ENCODE measurements at places on chromosomes 1 and 21.

DNA sequence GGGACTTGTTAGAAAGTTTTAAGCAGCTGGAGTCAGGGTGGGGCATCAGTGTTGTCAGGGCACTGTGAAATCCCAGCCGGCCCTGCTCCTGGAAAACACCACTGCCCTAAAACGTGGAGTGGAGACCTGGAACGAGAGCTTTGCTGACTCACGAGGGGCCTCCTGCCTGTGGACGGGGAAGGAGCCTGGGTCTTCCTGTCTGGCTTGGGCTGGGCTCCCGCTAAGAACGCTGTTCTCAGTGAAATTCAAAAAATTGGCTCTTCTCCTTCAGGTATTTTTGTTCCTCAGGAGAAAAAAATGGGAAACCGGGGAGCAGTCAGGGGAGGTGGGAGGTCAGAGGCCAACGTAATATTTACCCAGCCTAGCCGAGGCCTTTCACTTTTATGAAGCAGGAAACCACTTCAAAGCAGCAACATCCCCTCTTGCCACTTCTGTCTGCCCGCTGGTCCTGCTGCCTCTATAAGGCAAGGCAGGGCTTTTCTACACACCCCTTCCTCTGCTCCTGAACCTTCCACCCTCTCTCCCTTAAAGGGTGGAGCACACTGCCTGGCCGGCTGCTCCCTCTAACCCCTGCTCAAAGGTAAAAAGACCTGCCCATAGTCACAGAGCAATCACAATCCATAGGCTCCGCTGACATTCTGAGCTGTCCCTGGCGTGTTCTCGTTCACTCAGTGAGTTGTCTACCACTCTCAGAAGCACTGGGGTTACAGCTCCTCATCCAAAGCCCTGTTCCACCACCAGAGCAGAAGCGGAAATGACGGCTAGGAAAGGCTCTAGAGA lies 8.0 kb downstream of the PLXNA2 start:
- DNase-seq, result peak; percentile 70

DNA sequence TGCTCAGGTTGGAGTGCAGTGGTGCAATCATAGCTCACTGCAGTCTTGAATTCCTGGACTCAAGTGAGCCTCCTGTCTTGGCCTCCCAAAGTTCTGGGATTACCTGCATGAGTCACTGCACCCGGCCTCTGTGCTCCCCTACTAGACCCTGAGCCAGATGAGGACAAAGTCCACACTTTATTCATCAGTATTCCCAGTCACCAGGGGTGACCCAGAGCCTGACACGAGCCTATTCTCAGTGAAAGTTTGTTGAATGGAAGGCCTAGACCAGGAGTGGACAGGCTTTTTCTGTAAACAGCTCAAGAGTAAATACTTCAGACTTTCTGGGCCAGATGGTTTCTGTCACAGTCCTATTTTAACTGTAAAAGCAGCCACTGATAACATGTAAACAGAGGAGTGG lies 68.2 kb downstream of the MAB21L3 start:
- no peak for DNase-seq

- no peak for DNase-seq
Observed at GRCh38 chr1:77227381-77227780, 8.2 kb upstream of the PIGK start.

DNA sequence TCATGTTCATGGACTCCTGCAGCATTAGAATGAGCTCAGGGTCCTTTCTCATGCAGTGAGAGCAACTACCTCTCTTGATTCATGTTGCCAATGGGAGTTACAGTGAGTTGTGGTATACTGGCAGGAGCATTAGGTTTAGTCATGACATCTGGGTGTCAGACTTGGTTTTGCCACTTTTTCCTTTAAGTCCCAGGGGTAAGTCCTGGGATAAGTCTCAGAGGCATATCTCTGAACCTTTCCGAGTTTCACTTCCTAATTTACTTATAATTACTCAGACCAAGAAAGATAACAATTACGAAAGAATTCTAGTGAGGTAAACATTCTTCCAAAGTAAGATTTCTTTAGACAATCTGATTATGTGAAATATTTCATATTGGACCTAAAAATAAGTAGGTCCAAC lies 606.0 kb downstream of the SMYD3 start:
- DNase-seq, result no peak

DNA sequence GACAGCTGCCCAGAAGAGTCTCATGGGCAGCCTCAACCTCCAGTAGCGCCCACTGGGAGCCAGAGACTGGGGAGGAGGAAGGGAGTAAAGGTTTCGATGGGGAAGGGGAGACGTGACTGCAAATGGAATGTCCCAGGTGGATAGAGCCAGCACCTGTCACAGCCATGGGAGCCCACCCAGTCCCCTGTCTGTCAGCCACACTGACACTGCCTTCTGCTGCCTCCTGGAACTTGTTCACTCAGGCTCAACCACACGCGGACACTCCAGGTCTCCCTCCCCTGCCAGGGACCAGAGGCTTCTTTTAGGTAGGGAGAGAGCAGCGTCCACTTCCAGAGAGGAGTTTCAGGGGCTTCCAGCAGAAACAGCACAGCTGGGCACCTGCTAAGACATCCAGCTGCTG lies 346.3 kb downstream of the NPHP4 start:
- no peak for DNase-seq

DNA sequence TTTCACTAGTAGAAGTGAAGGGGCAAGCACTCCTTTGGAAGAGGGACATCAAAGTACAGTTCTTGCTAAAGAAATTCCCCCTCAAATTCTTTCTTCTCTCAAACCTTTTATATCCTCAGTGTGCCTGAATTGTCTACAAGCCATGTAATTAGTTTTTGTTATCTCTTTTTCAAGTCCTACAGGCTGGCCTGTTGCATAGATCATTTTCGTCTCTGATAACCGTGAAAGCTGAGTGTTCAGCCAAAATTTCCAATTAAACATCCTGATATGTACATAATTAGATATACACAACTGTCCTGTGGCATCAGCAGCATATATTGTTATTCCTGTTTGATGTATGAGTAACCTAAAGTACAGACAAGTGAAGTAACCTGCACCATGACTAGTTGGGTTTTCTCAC lies 375.5 kb upstream of the ST6GALNAC5 start:
- no peak for DNase-seq

DNA sequence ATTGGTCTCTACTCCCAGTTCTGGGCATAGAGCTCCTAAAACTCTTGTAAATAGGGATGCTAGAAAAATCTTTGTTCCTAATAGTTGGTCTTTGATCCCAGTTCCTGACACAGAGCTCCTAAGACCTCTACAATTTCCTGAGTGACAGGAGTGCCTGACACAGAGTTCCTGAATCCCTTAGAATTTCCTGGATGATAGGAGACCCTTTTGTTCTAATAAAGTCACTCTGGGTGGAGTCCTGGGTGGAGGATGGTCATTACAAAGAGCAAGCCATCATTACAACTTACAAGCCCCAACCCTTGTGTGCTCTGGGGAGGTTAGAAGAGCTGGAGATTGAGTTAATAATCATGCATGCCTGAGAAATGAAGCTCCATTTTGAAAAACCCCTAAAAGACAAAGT lies 58.4 kb downstream of the ZZZ3 start:
- no peak for DNase-seq

DNA sequence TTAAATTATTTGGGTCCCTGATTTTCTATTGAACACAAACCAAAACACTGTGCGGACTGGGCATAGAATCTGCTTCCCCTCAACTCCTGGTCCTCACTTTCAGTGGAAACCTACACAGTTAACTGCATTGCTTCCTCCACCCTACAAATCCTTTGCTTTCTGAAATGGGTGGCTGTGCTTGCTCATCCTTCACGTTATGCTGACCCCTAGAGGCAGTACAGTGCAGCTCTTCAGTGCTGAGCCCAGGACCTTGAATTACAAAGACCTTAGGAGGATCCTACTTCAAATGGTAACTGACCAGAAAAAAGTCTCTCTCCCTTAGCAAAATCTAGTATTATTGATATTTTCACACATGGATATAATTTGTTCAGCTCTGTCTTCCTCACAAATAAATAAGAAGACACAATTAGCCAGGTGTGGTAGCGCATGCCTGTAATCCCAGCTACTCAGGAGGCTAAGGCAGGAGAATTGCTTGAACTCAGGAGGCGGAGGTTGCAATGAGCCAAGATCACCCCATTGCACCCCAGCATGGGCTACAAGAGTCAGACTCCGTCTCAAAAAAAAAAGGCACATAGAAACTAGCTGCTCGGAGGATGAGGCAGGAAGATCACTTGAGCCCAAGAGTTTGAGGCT lies 63.4 kb upstream of the L1TD1 start:
- peak; percentile 61 for DNase-seq

GRCh38 chr1:9867408-9868243 lies 42.4 kb downstream of the CTNNBIP1 start:
- peak; percentile 72 for DNase-seq

DNA sequence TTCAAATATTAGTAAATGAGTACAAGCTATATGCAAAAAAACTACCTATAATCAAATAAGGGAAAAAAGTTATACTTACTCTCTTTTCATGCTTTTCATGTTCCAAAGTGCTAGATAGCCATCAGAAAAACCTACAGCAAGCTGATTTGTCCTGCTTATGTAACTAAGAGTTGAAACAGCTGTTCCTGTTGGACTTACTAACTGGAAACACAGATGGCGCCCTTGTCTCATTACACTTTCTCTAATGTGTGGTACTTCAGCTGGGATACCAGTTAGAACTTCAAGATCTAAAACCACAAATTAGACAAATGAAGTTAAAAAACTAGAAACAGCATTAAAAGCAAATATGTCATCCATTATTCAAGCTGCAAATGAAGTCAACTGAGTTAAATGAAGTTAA lies 24.3 kb downstream of the AHCTF1 start:
- DNase-seq, result peak; percentile 46

DNA sequence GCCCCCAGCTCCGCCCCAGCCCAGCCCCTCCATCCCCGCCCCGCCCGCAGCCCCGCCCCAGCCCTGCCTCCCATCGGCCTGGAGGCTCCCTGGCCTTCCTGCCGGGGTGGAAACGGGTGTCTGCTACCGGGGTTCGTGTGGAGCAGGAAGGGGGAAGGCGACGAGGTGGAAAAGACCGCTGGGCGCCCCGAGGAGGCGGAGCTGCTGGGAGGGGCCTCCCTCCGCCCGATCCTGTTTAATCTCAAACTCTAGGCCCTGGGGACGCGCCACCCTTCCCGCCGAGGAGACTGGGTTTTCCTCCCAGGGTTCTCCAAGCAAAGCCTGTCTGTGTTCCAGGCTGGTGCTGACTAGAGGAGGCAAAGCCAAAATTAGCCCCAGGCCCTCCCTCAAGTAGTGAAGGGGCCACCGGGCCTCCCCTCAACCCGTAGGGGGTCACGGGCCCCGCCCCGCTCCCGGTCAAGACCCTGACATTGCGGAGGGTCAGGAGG lies 16.2 kb upstream of the TTLL10 start:
- DNase-seq, result peak; percentile 94

DNA sequence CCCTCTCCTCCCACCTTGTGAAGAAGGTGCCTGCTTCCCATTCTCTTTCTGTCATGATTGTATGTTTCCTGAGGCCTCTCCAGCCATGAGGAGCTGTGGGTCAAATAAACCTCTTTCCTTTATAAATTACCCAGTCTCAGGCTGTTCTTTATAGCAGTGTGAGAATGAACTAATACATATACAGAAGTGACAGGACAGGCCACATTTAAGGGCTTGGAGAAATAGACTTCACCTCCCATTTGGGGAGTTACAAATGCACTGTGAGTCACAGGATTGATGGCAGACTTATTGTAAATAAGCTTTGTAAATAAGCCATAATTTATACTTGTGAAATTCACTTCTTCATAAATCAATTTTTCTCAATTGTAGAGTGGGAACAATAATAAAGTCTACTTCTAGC lies 543.3 kb downstream of the LRRIQ3 start:
- DNase-seq, result no peak

- no peak for DNase-seq
Observed at GRCh38 chr1:218573925-218574324, 228.8 kb downstream of the TGFB2 start.

GRCh38 chr21:44458971-44459711 lies 3.8 kb downstream of the LRRC3 start:
- DNase-seq, result no peak

DNA sequence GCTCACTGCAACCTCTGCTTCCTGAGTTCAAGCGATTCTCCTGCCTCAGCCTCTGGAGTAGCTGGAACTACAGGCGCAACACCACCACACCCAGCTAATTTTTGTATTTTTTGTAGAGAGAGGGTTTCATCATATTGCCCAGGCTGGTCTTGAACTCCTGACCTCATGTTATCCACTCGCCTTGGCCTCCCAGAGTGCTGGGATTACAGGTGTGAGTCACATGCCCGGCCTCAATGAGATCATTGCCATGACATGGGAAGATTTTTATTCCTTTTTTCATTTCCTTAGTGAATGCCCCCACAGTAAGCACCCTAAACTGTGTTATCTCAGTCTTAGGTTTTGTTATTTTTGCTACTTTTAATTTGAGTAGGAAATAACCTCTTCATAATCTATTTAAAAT lies 977.9 kb downstream of the BRINP3 start:
- DNase-seq, result peak; percentile 4

- no peak for DNase-seq
Observed at GRCh38 chr1:187715483-187715882, 886.7 kb downstream of the PLA2G4A start.
